ENCODE measurements at places on chromosomes 4 and X. TPM values are rescaled to one million over a fixed set of nuclear protein-coding genes. Genes with fewer than 3 reads are reported as not detected.

Gene PNMA3
- 7.4 TPM for total RNA-seq

Gene ABLIM2
- 2.3 TPM for total RNA-seq

Gene SRPK3
- 1.1 TPM for total RNA-seq

Gene TNIP3
- 0.25 TPM for total RNA-seq

Gene PRKX
- total RNA-seq, result 9.6 TPM

Gene CSN3
- total RNA-seq, result not detected

Gene MMRN1
- total RNA-seq, result 17.9 TPM

Gene UGT8
- 3.4 TPM for total RNA-seq

Gene ZNF718
- 5.4 TPM for total RNA-seq

Gene HEPH
- 2.5 TPM for total RNA-seq

Gene MAGED4B
- total RNA-seq, result 165 TPM

Gene SPINK2
- not detected for total RNA-seq

DNA sequence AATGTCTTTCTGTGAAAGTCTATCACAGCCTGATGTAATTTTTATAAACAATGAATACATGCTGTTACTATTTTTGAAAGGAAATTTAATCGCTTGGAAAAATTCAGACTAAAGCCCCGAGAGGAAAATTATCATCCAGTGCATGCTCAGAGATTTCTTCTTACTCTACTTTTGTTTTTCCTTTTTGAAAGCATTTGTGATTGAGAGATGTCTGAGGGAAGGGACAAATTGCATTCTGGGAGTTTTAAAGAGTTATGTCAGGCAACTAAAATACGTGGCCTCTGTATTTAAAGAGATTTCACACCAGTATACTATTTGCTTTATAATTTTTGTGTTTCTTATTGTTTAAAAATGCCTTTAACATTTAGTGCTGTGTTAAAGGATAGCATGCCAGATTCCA lies 1.4 kb upstream of the ZFX start:
- ATAC-seq, result no peak

GRCh38 chrX:131729295-131729694 lies 185.4 kb downstream of the OR13H1 start:
- no peak for ATAC-seq

GRCh38 chr4:100188829-100189228 lies 1.4 kb downstream of the DDIT4L start:
- ATAC-seq, result no peak

DNA sequence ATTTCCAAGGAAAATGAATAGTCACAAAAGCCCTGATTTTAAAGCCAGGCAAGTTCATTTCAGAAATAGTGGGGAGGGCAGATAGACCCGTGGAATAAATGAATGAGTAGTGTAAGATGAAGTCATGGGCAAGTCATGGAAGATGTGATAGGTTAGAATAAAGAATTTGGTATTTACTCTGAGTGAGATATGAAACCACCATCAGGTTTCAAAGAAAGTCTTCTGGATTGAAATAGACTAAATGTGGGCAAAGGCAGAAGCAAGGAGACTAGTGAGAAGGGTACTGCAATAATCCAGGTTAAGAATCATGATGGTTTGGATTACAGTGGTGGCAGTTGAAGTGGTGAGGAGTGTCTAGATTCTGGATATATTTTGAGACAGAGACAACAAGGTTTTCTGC lies 218.5 kb upstream of the AFF2 start:
- no peak for ATAC-seq

- ATAC-seq, result no peak
Observed at GRCh38 chr4:54566608-54567007, 91.1 kb upstream of the KIT start.

DNA sequence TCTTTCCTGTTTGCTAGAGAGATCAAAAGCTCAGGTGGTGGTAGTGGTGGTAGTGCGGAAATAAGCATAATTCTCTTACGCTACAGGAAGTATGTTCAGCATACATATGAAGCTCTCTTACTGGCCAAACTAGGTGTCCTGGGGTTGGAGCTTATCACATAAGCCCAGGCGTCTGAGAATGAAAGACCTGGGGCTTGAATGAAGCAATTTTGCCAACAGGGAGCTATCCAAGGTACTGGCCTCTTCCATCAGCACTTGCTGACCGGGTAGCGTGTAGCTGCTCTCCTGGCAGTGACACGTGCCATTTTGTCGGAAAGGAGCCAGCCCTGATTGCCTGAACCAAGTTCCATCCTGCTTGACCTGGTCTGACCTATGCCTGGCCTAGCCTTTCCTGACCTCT lies 65.9 kb upstream of the HPF1 start:
- peak; percentile 56 for ATAC-seq

DNA sequence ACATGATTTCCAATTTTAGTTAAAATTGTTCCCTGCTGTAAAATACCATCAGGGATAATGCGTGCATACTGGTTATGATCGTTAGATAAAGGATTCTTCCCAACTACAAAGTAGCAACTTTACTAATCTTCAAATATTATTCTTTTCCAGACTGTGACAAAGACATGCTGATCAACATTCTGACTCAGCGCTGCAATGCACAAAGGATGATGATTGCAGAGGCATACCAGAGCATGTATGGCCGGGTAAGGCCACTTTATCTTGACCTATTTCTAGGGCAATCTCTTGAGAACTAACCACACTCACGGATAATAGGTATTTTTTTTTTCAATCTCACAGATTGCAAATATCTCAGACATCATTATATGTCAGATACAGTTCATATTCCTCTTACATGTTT lies 47.0 kb downstream of the ANXA10 start:
- ATAC-seq, result no peak

- no peak for ATAC-seq
Observed at GRCh38 chr4:147285751-147286150, 195.1 kb upstream of the EDNRA start.

DNA sequence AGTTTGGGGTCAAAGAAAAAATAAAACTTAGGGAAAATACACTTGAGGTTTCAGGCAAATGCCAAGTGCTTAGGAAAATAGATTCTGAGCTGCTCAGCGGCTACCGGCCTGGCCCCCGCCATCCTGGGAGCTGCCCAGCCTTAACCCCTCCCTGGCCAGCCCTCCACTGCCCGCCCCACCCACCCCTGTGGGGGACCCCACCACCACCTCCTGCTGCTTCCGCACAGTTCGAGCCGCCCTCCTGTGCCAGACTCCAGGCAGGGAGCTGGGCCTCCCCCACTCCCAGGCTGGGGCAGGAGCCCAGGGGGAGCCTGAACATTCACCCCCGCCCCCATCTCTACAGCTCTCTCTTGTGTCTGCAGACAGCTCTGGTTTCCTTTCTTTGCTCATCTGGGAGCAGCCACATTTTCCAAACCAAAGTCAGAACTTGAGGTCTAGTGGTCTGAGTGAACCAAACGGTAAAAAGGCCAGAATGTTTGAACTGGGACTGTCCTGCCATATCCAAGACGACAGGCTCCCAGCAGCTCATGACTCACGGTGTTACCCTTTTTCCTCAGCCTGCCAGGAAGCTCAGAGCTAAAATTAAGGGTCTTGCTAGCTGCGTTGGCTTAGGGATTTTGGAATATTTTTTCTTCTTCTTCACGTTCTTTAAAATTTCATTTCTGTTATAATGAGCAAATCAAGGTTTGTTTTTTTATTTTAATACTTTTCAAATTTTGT lies 4.7 kb upstream of the FGFR3 start:
- ATAC-seq, result no peak

DNA sequence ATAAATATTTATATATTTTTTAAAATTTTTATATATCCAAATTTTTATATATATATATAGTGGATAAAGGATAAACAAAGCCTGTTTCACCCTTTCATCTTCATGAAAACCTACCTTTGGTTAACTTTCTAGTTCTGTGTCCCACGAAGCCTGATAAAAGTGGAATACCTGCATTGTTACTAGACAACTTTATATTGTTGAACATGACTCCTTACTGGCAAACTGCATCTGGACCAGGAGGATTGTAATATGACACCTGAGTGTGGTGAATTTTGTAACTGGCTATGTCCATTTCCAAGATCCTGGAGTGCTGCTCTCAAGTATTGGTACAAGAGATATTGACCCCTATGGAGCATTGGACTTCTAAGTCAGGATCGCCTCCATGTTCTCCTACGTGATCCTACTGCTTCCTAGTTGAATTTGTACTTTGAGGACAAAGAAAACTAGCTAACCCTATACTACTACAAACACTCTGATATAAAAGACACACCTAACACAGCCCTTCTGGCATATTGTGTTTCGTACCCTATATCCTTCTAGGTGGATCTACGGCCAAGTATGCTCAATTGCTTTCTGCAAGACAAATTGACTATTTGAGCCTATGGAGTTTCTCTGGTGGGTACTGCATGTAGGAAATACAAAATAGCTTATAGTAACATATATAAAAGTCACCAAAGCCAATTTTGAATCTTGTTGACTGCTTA lies 61.3 kb upstream of the PRRG1 start:
- no peak for ATAC-seq

DNA sequence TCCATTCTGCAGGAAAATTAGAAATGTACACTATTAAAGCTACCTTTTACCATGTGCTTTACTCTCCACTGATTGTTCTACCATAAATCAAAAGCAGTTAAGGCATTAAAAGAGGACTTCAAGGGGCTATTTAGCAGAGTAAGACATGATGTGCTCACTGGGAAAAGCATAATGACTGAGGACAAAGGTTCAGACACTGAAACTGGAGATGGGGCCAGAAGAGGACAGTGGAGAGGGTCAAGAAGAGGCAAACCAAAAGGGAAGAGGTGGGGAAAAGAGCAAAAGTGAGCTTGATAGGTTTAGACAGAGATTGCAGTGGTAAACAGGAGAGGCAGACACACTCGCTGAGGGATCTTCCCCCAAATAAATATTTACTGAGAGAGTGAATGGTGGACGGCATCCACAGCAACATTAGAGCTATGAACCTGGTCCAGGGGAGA lies 23.8 kb downstream of the SH3RF1 start:
- ATAC-seq, result no peak

DNA sequence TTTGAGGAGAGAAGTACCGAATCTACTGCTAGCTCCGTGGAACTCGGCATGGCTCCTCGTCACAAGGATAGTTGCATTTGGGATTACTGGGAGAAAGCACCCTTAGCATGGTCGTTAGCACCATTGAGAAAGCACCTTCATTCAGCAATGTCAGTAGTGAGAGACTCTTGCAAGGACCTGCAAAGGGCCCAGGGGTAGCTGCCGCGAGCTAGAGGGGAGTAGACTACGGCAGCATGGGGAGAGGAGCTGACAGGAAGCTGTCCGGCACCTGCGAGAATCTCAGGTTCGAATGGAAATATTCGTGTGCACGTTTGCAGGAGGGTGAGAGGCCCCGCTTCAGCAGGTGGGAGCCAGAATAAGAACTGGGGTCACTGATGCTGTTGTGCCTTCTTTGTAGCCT lies 20.2 kb downstream of the TLR10 start:
- no peak for ATAC-seq

GRCh38 chr4:26183017-26183416 lies 137.8 kb upstream of the RBPJ start:
- ATAC-seq, result peak; percentile 67

GRCh38 chr4:170589597-170590191 lies 499.9 kb upstream of the AADAT start:
- ATAC-seq, result peak; percentile 48

GRCh38 chr4:111854494-111855087 lies 290.7 kb upstream of the FAM241A start:
- peak; percentile 75 for ATAC-seq

- ATAC-seq, result no peak
Observed at GRCh38 chr4:24664956-24665355, 80.6 kb upstream of the DHX15 start.

DNA sequence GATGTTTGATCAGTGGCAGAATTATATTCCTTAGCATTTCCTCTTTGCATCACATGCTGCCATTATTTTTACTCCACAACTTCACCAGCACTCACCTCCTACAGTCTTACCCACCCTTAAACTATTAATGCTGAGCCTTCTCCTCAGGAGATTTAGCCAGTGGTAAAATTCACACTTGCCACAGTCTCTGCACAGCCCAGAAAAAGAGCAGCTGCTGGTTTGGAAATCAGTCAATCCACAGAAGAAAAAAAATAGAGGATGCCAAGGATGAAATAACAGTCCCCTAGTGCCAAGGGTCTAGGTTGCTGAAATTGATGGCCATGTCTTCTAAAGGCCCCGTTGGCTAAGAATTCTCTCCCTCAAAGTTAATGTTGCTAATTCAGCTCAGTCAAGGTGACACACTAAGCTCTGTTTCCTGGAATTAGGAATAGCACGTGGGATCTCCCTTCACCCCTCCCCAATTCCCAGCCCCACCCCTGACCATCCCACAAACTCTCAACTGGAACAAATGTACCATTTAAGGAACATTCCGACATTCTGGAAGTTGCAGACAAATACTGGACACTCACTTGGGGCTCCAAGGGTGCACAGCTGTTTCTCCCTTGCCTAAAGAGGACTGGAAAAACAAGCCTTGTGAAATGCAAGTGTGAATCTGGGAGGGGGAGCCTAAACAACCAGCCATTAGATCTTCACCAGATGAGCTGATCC lies 5.7 kb downstream of the ATP1B4 start:
- no peak for ATAC-seq

DNA sequence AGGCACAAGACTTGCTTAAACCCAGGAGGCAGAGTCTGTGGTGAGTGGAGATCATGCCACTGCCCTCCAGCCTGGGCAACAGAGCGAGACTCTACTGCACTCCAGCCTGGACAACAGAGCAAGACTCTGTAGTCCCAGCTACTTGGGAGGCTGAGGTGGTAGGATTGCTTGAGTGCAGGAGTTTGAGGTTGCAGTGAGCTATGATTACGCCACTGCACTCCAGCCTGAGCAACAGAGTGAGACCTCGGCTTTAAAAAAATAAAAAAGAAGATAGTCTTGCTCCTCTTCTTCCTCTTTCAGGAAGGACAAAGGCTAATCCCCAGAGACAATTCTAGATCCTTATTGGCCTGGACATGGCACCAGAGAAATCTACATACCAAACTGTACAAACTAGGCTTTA lies 5.7 kb upstream of the PPEF2 start:
- no peak for ATAC-seq

GRCh38 chrX:121389976-121390714 lies 342.7 kb downstream of the GLUD2 start:
- ATAC-seq, result no peak

GRCh38 chr4:56790691-56791091 lies 30.8 kb downstream of the SPINK2 start:
- no peak for ATAC-seq

DNA sequence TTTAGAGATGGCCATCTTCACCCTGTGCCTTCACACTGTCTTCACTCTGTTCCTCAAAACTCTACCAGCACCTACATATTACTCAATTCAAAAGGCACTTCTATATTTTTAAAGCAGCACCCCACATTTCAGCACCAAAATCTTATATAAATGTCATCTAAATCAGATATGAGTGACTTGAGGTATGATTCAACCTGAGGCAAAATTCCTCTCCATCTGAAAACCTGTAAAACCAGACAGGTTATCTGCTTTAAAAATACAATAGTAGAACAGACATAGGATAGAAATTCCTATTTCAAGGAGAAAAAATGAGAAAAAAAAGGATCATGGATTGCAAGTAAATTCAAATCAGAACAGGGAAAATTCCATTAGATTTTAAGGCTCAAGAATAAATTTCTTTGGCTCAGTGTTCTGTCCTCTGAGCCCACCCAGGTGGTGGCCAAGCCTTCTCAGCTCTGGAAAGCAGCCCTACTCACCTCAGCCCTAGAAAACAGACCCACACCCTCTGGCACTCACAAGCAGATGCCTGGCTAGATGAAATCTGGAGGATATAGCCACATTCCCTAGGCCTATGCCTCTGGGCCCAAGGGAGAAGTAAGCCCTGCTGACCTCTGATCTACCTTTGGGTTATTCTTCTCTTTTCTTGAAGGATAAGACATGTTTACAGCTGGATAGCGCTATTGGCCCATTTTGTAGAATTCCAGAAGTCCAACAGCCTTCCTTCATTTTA lies 240.4 kb upstream of the ZCCHC13 start:
- ATAC-seq, result no peak
